ENCODE measurements at places on chromosomes 13 and 19.

GRCh38 chr13:24877531-24877930, 113.6 kb downstream of the RNF17 start:
- no peak for DNase-seq

GRCh38 chr13:113969973-113970611, 3.8 kb downstream of the C13orf46 start:
- DNase-seq, result no peak

DNA sequence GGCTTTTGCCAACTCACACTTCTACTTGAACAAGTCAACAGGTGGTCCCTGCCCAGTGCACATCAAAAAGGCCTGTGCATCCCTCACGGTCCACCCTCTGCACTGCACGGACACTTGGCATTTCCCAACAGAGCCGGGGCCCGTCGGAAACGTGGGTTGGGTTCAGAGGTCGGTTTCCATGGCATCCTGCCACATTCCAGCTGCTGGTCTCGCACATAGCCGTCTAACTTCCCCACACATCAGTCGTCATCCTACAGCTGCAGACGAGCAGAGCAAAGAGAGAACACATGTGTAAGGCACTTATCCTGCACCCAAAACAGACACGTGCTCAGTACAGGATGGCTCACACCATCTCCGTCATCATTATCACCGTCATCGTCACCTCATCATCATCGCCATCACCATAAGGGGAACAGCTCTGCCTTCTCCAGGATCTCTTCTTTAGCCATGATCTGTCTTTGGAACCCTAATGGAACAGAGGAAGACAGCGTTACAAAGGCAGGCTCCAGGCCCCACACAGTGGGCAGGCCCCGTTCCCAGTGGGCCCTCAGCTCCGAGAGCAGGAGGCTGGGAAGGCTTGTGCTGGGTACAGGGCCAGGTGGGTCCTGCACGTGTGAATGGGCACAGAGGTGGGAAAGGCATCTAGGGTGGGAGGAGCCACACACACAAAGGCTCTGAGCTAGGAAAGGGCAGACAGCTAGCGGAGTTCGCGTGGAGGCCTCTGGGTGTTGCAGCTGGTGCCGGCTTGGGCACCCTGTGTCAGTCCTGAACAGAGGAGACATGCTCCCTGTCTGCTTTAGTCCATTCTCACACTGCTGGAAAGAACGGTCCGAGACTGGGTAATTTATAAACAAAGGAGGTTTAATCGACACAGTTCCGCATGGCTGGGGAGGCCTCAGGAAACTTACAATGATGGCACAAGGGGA, 170.8 kb upstream of the SOX1 start:
- no peak for DNase-seq

DNA sequence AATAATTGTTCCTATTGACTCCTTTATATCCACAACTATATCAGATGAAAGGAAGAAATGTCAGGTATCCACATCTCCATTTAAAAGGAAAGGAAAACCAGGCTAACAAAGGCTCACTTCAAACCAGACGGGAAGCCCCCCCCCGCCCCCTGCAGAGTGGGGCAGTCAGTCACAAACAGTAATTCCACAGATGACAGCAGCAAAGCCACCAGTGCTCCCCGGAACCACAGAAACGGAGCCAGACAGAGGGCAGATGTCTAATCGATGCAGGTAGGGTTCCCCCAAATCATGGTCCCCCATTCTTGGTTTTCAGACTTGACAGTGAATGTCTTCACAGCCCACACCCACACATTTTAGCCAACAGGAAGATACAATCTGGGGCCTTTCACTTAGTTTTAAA, 100.8 kb downstream of the STK24 start:
- no peak for DNase-seq

DNA sequence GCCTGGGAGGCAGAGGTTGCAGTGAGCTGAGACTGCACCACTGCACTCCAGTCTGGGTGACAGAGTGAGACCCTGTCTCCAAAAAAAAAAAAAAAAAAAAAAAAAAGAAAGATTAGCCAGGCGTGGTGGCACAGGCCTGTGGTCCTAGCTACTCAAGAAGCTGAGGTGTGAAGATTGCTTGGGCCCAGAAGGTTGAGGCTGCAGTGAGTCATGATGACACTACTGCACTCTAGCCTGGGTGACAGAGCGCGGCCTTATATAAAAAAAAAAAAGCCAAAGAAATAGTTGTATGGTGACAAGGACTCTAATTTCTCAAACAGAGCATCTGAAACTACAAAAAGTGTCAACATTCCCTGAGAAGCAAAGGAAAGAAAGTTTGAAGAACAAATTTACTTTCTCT, 3.4 kb downstream of the PBX4 start:
- no peak for DNase-seq

GRCh38 chr13:97364031-97364430, 69.9 kb upstream of the RAP2A start:
- DNase-seq, result no peak

GRCh38 chr19:29670255-29670654, 5.0 kb downstream of the PLEKHF1 start:
- no peak for DNase-seq

DNA sequence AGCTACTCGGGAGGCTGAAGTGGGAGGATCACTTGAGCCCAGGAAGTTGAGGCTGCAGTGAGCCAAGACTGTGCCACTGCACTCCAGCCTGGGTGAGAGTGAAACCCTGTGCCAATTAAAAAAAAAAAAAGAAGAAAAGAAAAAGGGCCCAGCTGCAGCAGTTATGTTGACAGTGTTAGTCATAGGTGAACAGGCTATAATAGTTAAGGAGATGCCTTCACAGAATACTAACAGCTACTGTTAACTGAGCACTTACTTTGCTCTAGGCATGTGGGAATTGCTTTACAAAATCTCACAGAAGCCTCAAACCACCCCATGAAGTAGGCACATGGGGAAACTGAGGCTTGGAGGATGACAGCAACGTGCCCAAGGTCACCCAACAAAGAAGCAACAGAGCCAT, 3.9 kb downstream of the FBXO17 start:
- DNase-seq, result no peak

DNA sequence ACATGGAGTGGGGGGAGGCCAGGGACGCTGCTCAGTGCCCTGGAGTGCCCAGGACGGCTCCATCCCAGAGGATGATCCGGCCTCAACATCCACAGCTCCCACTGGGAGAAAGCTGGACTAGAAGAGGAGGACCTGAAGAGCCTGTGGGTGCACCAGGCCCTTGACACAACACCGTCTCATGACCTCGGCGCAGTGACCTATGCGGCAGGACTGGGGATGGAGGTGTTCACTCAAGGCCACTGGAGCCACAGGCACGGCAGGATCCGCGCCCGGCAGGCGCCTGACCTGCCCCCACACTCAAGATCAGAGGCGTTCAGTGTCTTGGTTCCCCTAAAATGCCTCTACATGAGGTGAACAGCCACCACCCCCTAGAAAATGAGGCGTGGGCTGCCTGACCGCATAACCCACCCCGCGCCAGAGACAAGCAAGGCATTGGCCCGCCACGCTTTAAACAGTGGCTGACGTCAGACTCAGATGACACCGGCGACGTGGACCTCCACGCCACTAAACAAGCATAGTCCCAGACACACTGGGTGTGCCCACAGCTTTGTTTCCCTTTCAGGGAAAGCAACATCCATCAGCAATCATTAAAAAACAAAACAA, 8.0 kb downstream of the SGTA start:
- DNase-seq, result no peak

- DNase-seq, result no peak
Observed at GRCh38 chr13:78478183-78478582, 125.2 kb downstream of the POU4F1 start.

DNA sequence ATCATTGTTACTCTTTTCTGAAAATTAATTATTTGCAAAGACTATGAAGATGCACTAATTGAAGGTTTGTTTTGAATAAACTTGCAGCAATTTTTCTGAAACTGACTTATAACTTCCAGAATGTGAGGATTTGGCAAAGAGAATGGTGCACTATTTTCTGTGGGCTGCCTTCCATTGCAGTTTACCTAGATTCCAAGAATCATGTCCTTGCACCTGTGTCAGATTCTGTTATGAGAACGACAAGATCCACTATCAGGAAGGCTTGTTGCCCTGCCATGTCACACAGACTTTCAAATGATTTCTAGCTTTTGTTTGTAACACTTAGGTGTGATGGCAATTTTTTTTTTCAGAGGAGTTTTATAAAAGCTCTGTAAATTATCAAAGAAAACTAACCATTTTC, 5.6 kb upstream of the SLAIN1 start:
- DNase-seq, result no peak

- DNase-seq, result no peak
Observed at GRCh38 chr13:98913741-98914140, 64.1 kb downstream of the DOCK9 start.

GRCh38 chr19:51166846-51167490, 24.9 kb downstream of the SIGLEC7 start:
- DNase-seq, result no peak

DNA sequence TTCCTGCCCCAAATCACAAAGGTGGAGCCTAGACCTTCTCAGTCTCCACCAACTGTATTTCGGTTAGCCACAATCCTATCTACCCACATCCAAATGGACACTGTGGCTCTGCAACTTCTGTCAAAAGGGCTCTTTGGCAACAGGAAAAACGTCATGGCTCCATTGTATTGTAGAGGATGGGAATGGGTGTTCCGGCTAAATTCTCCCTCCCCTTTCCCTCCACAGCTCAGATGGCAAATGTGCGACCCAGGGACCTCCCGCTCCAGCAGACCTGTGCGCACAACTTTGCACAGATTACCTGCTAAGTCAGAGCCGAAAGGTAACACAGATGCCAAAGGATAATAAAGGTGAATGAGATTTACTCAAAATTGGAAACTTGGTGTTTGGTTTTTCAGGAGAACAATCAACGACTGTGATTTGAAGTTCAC, 968 bp upstream of the KL start:
- no peak for DNase-seq

DNA sequence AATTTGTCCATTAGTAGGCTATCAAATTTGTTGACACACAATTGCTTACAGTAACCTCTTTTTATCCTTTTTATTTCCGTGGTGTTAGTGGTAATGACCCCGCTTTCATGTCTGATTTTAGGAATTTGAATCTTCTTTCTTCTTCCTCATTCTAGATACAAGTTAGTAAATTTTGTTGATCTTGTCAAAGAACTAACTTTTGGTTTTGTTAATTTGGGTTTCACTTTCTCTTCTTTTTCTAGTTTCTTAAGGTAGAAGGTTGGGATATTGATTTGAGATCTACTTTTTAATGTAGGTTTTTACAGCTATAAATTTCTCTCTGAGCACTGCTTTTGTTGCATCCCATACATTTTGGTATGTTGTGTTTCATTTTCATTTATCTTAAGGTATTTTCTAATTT, 53.3 kb upstream of the SLC7A1 start:
- no peak for DNase-seq

DNA sequence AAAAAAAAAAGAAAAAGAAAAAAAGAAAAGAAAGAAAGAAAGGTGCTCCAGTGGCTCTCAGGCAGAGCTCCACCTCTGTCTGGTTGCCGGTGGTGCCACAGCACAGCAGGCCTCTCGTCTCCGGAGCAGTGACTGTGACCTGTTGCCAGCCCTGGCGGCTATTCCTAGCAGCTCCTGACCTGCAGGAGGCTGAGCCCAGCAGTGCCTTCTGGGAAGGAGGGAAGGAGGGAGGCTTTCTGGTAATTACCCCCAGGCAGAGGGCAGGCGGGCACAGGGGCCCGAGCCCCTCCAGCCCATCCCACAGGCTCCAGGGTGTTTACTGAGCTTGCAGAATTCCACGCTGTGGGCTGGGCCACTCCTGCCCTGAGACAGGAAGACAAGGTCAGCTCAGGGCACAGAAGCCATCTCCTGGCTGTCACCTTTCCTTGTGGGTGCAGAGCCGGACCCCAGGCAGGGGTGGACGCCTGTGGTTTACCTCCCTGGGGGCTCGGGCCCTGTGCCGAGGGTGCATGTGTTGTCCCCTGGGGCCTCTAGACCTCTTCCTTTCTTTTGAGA, 77.9 kb downstream of the GNG7 start:
- DNase-seq, result peak; percentile 43

GRCh38 chr13:54486421-54487166, 1458.0 kb downstream of the OLFM4 start:
- no peak for DNase-seq

DNA sequence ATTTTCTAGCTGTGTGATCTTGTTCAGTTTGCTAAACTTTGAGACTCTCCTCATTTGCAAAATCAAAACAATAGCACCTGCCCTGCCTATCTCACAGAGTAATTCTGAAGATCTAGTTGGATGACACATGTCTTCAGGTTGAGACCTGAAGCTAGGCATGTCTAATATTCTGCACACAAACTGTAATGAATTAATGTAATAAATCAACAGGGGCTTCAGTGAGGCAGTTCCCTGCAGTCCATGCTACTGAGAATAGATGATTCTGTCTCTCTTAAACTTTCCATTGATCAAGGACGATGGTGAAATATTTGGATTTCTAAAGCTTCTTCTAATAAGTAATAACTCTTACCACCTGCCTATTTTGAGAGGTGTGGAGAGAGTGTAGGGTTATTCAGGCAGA, 268.1 kb upstream of the TMTC4 start:
- no peak for DNase-seq

GRCh38 chr19:32368787-32369186, 23.4 kb downstream of the ZNF507 start:
- DNase-seq, result no peak

GRCh38 chr13:48859272-48860105, 116.2 kb upstream of the FNDC3A start:
- no peak for DNase-seq

DNA sequence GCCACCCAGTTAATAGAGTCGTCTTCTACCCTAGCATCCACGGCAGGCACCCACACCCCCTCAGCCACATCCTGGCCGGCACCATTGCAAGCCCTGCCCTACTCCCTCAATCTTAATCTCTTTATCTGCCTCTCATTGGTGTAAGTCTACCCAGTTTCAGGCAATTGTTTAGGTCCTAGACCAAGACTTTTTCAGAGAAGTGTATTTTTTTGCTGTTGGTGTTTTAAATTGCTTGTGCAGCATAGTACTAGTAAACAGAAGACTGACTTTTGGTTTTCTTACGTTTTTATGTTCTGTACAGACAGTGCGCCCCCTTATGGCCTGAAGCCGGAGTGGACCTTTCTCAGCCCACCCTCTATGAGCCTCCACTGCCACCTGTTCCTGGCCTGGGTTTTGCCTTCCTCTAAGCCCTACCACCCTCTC, 2.3 kb upstream of the LCP1 start:
- peak; percentile 38 for DNase-seq
